ENCODE measurements at places on chromosomes 12 and 14.
A peak's percentile ranks its signal among the peaks of the same experiment; 100 is the strongest.

- no peak for DNase-seq
Observed at GRCh38 chr12:58034712-58035111, 93.3 kb downstream of the ATP23 start.

- DNase-seq: no peak
Observed at GRCh38 chr12:108271951-108272872, 66.9 kb downstream of the CMKLR1 start.

DNA sequence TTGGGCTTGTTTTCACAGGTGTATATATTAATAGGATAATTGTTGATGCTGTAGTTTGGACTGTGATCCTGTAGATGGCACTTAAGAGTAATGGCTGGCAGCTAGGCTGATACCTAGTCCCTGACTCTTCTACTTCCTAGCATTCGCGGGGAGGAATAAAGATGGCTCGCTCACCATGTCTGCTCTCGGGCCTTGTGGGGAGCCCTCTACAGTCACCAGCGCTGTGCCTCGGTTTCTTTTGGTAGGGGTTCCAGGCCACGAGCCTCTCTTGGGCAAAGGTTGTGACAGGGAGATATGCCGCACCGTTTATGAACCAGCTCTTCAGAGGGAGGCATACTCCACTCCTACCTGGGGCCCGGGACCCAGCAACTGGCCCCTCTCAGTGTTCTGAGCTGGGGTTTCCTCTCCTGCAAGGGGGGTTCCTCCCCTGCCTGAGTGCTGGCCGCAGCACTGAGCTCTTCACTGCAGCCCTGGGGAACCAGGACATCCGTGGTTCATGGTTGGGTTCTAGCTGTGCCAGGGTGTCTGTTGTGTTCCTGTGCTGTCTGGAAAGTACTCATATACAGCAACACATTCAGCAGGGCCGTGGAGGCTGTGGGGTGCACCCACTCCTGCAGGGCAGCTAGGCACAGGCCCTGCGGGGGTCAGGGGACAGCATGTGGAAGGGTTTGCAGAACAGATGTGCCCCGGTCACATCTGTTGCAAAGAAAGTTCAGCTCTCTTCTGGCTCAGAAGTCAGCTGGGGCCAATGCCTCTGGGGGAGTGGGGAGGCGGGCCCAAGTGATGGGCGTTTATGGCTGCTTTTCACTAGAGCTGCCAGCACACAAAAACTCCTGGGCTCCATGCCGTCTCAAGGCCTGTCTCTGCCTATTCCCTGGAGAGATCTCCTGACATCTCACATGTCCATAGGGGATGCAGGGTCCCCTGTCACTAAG is 147.9 kb downstream of the PPFIA2 start:
- DNase-seq: no peak

DNA sequence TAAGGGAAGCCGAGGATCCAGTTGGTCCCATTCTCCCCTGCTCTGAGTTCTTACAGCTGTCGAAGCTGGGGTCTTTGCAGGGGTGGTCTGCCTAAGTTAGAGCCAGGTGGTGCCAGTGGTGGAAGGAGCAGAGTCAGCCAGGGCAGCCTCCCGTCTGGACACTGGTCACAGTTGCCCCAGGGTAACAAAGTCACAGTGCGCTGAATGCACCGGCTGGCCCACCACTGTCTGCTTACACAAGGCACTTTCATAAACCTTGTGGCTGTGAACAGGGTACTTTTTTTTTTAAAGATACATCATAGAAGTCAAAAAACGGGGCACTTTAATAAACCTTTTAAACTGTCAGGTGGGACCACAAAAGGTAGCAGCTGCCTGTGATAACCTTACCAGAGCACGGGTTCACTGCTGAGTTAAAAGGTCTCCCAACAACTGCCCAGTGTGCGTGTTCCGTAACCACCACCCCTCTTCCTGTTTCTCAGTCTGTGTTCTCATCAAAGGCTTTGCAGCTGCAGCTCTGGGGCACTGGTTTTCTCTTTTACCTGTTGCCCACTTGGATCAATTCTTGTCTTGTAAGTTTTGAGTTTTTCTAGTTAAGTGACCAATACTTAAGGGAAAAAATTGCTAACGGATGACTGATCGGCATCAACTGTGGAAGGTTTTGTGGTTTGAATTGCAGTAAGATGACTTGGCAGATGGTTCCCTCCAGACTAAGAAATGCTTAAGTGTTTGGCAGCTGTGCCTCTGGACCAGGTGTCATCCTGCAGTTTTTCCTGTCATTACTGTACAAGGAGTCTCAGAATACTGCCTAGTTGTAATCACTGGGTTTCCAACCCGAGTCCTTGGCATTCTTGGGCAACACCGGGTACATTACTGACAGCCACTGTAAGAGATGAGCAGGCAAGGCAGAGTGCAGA is 55.9 kb downstream of the DYNC1H1 start:
- DNase-seq: peak; percentile 32

DNA sequence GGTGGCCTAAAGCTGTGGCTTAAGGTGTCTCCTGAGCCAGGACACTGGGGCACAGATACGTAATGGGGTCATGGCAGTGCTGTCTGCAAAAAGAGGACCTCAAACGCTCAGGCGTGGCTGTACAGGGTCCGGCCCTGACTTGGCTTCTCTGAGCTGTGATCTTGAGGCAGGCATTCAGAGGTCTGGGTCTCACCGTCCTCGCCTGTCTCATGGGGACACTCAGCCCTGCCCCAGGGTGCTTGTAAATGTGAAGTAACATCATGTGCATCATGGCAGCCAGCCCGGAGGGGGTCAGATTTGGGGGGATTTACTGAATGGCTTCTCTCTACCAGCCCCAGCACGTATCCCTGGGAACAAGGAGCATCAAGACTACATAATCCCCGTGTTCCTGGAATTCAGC is 28.8 kb downstream of the DIO3 start:
- DNase-seq: no peak

DNA sequence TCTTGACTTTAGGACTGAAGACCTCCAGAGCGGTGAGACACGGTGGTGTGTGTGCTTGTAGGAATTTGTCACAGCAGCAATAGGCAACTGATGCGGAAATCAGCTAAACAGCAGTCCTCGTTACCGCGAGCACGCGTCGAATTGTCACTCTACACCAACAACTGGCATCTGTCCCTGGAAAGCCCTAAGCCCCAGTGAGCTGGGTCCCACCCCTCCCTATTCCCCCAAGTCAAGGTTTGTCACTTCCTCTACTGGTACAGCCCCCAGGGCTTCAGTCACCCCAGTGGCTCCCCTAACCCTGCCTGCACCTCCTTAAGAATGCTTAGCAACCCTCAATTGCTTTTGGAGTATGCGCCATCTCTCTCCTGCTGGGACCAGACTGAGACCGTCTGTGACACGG is 173.6 kb downstream of the PIWIL1 start:
- DNase-seq: no peak

- no peak for DNase-seq
Observed at GRCh38 chr12:96907671-96908422, 790 bp downstream of the NEDD1 start.

DNA sequence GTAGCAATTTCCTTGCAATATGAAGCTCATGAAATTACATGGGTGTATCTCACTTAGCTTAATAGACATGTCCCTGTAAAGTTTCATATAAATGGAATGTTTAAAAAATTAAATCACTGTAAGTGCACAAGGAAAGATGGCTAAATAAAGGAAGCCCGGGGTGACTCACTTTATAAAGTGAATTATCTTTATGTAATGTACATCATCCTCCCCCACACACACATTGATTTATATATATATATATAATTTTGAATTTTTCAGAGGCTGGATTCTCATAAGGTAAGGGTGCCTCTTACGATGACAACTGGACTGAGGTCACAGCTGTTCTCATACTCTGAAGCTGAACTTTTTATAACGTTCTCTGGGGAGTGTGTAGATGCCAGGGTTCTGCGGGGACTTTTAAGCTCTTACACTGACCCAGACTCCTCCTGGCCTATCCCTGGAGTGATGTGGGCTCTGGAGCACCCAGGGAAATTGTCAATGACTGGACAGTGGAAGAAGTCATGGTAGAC is 108.7 kb upstream of the HIF1A start:
- DNase-seq: no peak

- no peak for DNase-seq
Observed at GRCh38 chr12:25463521-25463920, 89.6 kb downstream of the LMNTD1 start.

GRCh38 chr12:19965196-19966038 is 402.9 kb upstream of the PDE3A start:
- no peak for DNase-seq

DNA sequence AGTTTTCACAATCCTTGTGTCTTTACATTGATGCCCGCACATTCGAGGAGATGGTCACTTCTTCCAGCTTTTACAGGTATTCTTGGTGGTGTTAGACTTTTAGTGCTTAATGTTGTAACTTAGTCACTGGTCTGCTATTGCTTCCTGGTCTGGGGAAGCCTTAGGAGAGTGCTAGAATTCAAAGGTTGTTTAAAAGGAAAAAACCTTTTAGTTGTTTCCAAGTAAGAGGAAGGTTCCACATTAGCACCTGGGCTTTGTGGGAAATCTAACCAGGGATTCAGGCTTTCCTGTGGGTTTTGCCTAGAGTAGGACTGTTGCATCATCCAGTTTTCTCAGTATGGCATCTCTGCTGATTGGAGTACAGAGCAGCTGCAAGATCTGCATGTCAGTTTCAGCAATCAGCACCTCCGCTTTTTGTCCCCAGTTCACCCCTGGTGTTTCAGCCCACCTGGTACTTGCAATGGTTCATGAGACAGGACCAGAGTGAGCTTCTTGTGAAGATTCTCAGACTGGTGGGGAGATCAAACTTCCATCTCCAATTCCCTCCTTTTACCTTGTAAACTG is 44.0 kb upstream of the PLBD1 start:
- no peak for DNase-seq

- peak; percentile 3 for DNase-seq
Observed at GRCh38 chr14:58535044-58535443, 102.7 kb upstream of the DACT1 start.

DNA sequence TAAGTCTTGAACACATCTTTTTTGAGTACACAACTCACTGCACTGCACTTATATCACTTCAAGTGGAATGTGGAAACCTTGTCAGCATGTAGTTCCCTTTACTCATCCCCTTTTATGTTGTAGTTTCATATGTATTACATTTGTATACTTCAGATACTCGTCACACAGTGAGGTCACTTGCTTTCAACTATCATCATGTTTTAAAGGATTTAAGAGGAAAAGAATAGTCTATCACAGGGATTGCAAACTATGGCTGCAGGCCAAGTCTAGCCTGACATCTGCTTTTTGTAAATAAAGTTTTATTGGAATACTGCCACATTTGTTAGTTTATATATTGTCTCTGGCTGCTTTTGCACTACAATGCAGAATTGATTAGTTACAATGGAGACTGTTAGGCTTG is 24.3 kb downstream of the CNOT2 start:
- no peak for DNase-seq

GRCh38 chr14:64232095-64232838 is 61.9 kb downstream of the ESR2 start:
- no peak for DNase-seq

DNA sequence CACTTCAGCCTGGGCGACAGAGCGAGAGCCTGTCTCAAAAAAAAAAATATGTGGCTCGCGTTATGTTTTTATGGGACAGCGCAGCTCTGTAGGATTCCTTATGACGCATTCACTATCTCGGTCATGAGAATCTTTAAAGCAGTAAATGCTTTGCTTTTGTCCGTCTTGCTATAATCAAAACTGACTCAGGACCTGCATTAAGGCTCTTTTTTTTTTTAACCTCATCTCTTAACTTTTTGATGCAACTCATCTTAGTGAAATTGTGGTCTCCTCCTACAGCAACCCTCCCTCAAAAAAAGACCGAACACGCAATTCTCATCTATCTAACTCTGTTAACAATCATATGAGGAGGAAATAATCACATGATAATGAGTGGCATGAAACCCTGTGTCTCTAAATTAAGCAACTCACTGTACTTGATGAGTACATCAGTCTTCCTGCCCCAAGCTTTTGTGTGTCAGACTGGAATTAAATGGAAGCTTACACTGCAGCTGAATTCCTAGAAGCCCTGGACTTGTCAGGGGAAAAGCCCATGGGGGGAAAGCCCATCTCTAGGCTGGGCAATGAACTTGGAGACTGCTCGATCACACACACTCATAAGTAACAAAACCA is 4.3 kb downstream of the P2RX4 start:
- no peak for DNase-seq

- DNase-seq: no peak
Observed at GRCh38 chr14:68759017-68759560, 33.8 kb downstream of the ZFP36L1 start.

GRCh38 chr12:94781835-94782234 is 131.5 kb upstream of the TMCC3 start:
- DNase-seq: no peak

- no peak for DNase-seq
Observed at GRCh38 chr12:68539615-68539952, 71.1 kb upstream of the RAP1B start.

DNA sequence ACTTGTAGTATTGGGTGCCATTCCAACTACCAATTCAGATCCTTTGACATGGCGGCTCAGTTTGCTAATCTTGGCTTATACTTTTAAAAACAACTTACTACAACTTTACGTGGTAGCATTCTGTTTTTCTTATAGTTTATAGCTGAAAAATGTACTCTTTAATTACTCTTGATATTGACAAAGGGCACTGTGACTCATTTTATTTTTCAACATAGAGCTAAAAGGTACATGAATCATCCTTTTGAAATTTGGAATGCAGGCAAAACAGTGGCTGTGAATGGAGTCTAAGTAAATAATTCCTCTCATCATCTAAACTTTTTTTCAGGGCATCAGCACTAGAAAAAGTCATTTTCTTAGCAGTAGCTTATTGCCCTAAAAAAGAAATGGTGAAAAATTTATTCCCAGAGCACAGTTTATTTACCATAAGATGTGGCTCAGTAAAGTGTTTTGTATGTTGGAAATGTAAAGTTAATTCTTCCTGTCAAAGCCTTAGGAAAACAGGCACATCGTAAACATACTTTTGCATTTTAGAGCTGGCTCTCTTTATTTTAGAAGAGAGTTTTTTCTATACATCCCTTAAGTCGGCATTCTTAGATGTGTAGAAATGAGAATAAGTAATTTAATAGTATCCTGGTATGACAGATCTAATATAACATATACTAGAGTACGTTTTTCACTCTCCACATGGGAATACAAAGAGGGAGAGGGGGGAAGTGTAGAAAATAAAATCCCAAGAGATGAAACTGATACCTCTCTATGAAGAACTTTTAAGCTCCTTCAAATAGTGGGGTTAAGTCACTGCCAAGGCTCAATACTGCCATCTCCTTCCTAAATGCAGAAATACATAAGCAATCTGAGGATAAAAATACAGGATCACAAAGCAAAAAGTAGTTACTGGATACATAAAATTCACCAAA is 55.2 kb downstream of the SLC25A21 start:
- peak; percentile 26 for DNase-seq

- no peak for DNase-seq
Observed at GRCh38 chr14:24377126-24377525, 9.1 kb downstream of the NFATC4 start.

DNA sequence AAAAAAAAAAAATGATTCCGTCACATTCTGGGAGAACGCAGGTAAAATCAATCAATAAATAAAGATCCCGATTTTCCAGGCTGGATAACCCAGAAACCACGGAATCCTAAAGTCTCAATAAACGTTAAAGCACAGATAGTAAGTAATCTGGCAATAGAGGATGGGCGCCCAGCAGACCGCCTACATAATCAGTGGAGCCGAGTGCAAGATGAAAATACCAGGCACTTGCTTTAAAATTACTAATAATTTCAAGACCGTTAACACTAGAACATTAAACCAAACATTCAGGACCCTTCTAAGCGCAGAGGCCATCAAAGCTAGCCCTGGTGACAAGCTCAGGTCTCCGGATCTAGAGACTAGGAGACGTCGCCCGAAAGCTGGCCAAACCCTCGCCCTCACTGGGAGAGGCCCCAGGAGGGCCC is 1.2 kb upstream of the DCAF11 start:
- DNase-seq: no peak

- DNase-seq: no peak
Observed at GRCh38 chr14:55206175-55206693, 14.8 kb upstream of the DLGAP5 start.

GRCh38 chr14:90440021-90440451 is 43.2 kb downstream of the CALM1 start:
- peak; percentile 12 for DNase-seq
